Activated naive CD4-positive, alpha-beta T cell treated with anti-CD3 and anti-CD28 coated beads, Interleukin-2, amount 10 ng/mL, durations not matched to agents 7 days and 5 days (primary cell): ENCODE measurements at places on chromosomes 2 and 18.

- H3K4me1 ChIP-seq = peaks cover 3% of the 10 kb centered on the region
- H3K27ac ChIP-seq = no peak overlapping the region
- H3K4me3 ChIP-seq = no peak overlapping the region
Observed at GRCh38 chr18:675307-675706, 17.9 kb downstream of the TYMS start.

DNA sequence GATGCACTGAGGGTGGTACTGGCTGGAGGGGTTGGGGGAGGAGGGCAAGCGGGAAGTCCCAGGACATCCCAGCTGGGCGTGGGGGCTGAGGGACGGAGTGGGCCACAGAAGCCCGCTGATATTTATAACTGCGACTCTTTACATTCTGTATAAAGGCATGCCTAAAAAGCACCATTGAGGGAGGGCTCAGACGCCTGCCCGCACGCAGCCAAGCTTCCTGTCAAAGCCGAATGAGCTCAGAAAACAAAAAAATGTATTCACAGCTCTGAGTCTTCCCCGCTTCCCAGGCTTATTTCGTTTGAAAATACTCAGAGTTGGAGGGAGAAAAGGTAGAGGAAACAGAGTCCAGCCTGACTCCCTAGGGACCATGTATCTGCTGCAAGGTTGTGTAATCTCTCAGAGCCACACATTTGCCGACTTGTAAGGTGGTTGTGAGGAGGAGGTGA is 170.1 kb upstream of the HAAO start:
- no peak overlapping the region for H3K27ac ChIP-seq
- no peak overlapping the region for H3K4me3 ChIP-seq
- no peaks in the 10 kb centered on the region for H3K36me3 ChIP-seq
- peaks cover 60% of the 10 kb centered on the region for H3K27me3 ChIP-seq

DNA sequence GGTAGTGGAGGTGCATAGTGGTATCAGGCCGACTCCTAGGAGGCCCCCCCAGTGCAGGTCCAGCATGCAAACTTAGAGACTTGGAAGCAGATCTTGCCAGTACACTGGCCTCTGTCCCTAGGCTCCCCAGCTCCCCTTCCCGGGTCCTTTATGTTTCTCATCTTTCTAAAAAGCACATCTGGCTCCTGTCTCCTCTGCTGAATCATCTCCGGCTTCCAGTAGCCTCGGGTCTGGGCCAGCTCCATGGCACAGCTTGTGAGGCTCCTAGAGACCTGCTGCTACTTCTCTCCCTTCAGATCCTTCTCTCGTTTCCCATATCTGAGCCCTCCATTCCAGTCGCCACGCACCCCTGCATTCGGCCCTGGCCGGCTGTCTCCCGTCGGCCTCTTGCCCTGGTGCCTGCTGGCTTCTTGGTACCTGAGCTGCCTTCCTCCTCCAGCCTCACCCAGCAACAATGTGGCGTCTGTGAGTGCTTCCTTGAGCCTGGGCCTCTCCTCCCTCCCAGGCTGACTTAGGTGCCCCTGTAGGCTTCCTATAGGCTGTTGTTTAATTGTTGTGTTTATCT is 6.6 kb downstream of the TRAF3IP1 start:
- H3K4me1 ChIP-seq = peaks cover 1% of the 10 kb centered on the region
- no peak overlapping the region for H3K4me3 ChIP-seq
- H3K27me3 ChIP-seq = no peaks in the 10 kb centered on the region

GRCh38 chr2:235502336-235502735 is 8.5 kb downstream of the AGAP1 start:
- H3K4me3 ChIP-seq = no peak overlapping the region
- no peaks in the 10 kb centered on the region for H3K36me3 ChIP-seq

GRCh38 chr2:217166241-217166850 is 306.5 kb upstream of the TNP1 start:
- no peak overlapping the region for H3K4me3 ChIP-seq
- H3K27ac ChIP-seq = no peak overlapping the region

DNA sequence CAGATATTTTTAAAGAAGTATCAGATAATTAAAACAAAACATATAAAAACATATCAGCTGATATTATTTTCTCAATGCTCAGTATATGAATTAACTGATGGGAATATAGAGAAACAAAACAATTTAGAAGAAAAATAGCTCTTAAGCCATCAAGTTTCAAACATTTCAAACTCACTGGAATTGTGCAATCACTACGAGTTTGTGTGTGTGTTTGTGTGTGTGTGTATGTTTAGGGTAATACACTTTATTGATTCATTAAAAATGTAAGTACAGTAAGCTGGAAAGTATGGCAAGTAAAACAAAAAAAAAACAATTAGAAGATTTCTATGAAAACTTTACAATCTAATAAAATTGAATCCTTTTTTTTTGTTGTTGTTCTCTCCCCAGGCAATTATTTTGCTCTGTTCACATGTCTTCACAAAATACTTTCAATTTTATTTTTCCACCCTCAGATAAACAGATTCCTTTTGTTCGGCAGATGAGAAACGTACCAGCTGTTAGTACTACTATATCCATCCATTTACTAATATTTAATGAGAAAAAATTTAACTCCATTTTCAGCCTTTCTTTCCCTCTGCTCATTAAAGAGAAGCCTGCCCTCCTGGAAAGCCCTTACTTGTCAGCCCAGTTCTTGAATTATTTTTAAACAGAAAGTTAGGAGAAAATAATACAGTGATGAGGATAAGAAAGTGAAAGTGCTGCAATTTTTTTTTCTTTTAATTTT is 87.6 kb downstream of the SLC8A1 start:
- no peak overlapping the region for H3K27ac ChIP-seq
- no peak for DNase-seq
- no peaks in the 10 kb centered on the region for H3K27me3 ChIP-seq

- no peaks in the 10 kb centered on the region for H3K4me1 ChIP-seq
- no peak for DNase-seq
Observed at GRCh38 chr2:183186296-183186695, 62.1 kb downstream of the NUP35 start.

GRCh38 chr18:24076950-24077349 is 61.9 kb upstream of the CABYR start:
- no peaks in the 10 kb centered on the region for H3K27me3 ChIP-seq
- no peak for DNase-seq
- H3K36me3 ChIP-seq = peaks cover 60% of the 10 kb centered on the region
- peaks cover 46% of the 10 kb centered on the region for H3K4me1 ChIP-seq
- no peak overlapping the region for H3K4me3 ChIP-seq
- no peak overlapping the region for H3K27ac ChIP-seq

GRCh38 chr2:85419009-85419675 is 628 bp downstream of the SH2D6 start:
- peaks cover 49% of the 10 kb centered on the region for H3K4me1 ChIP-seq
- DNase-seq = peak; percentile 29
- peak overlapping the region; percentile 98 for H3K27ac ChIP-seq
- H3K27me3 ChIP-seq = peaks cover 21% of the 10 kb centered on the region

DNA sequence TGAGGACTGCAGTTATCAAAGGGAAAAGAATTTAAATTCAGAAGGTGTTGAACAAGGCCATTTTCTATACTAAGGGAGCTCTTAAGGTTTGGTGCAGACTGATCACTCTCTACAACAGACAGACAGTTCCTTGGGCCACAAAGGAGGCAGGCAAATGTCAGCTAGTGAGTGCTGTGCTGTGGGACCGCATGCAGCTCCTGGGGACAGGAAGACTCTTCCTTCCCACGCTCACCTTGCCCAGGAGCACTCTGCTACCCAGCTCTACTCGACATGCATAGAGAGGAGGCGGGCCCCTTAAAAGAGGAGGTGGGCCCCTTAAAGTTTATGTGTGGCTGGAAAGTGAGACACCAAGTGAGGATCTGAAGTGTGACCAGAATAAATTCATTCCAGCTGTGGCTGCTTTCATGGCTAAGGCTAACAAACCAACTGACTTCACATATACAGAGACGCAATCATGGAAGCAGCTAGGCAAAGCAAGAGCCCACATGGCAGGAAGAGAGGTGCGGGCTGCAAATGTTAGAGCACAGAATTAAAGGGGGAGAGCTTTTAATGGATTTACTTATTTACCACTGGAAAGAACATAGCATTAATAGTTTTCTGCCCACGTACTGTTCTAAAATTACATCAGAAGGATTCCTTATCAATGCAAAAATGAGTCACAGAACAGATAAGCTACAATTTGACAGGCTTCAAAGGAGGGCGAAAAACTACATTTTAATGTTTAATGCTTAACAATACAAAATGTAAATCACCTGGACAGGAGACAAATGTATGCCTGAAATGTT is 101.4 kb upstream of the RNU4ATAC start:
- H3K4me3 ChIP-seq = no peak overlapping the region
- H3K27ac ChIP-seq = no peak overlapping the region
- H3K4me1 ChIP-seq = no peaks in the 10 kb centered on the region

DNA sequence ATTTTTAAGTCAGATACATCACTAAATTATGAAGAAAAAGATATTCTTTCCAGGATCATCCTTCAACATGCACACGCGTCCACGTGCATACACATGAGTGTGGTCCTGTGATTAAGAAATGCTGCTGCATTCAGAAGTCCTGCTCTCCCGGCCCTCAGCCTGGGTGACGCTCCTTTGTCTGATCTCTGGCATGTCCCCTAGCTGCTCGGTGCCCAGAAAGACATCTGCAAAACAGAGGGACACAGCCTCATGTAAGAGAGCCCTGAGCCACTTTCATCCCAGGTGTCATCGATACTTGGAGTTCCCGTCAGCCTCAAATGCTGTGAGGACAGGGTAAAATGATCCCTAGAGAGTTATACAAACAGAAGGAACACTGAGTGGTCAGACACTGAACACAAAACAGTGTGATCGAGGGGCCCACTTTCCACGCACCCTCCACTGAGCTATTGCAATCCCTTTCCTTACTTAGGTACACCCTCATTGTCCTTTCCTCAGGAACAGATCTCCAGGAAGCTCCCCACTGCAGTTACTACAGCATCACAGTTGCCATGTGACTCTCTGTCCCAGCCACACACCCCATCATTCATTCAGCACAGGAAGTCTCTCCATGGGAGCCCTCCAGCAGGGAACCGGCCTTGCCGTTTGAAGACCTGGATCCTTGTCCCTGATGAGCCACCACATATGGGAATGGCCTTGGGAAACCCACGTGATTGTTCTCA is 32.1 kb downstream of the CRACDL start:
- H3K27ac ChIP-seq = no peak overlapping the region
- peaks cover 31% of the 10 kb centered on the region for H3K27me3 ChIP-seq
- H3K4me1 ChIP-seq = peaks cover 4% of the 10 kb centered on the region
- no peaks in the 10 kb centered on the region for H3K36me3 ChIP-seq

GRCh38 chr2:137947728-137948336 is 16.4 kb upstream of the HNMT start:
- peak; percentile 40 for DNase-seq
- H3K4me3 ChIP-seq = no peak overlapping the region
- peaks cover 2% of the 10 kb centered on the region for H3K4me1 ChIP-seq
- no peaks in the 10 kb centered on the region for H3K36me3 ChIP-seq

GRCh38 chr2:224983712-224984554 is 58.3 kb downstream of the DOCK10 start:
- peaks cover 83% of the 10 kb centered on the region for H3K4me1 ChIP-seq
- DNase-seq = no peak
- H3K27me3 ChIP-seq = no peaks in the 10 kb centered on the region
- peak overlapping the region; percentile 91 for H3K27ac ChIP-seq
- H3K36me3 ChIP-seq = peaks cover 61% of the 10 kb centered on the region
- peak overlapping the region; percentile 48 for H3K4me3 ChIP-seq

GRCh38 chr2:224865016-224865415 is 148.9 kb upstream of the CCDC195 start:
- H3K4me3 ChIP-seq = no peak overlapping the region
- DNase-seq = no peak
- peak overlapping the region; percentile 19 for H3K27ac ChIP-seq
- H3K36me3 ChIP-seq = peaks cover 66% of the 10 kb centered on the region
- no peaks in the 10 kb centered on the region for H3K27me3 ChIP-seq

- no peaks in the 10 kb centered on the region for H3K27me3 ChIP-seq
- no peak overlapping the region for H3K4me3 ChIP-seq
- peaks cover 3% of the 10 kb centered on the region for H3K4me1 ChIP-seq
- no peak for DNase-seq
- no peak overlapping the region for H3K27ac ChIP-seq
- H3K36me3 ChIP-seq = peaks cover 37% of the 10 kb centered on the region
Observed at GRCh38 chr2:218743068-218743467, 32.4 kb downstream of the TTLL4 start.
